ELF-1 (cell line): ENCODE measurements at places on chromosomes 2 and 18.
A peak's percentile ranks its signal among the peaks of the same experiment; 100 is the strongest.

- DNase-seq, result peak; percentile 85
These were observed 4.4 kb upstream of the ZEB2 start for GRCh38 chr2:144524118-144525009.

- no peak for DNase-seq
These were observed 207.1 kb upstream of the SLC8A1 start for GRCh38 chr2:40658941-40659340.

DNA sequence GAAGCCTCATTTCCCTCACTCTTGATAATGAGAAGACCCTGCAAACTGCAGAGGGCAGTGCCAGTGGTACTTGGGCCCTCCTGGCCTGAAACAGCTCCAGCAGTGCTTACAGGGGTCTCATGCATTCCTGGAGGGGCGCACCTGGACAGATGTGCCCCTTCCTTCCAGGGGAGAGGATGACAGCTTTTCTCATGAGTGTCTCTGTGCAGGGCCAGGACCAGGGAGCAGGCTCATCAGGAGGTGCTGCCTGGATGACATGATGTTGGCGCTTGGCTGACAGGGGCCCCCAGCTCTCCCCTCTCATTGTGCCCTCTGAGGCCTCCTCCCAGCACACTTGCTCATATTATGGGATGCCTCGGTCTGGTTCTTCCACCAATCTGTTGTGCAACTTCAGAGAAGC, 95.1 kb upstream of the MYCN start:
- DNase-seq, result no peak

DNA sequence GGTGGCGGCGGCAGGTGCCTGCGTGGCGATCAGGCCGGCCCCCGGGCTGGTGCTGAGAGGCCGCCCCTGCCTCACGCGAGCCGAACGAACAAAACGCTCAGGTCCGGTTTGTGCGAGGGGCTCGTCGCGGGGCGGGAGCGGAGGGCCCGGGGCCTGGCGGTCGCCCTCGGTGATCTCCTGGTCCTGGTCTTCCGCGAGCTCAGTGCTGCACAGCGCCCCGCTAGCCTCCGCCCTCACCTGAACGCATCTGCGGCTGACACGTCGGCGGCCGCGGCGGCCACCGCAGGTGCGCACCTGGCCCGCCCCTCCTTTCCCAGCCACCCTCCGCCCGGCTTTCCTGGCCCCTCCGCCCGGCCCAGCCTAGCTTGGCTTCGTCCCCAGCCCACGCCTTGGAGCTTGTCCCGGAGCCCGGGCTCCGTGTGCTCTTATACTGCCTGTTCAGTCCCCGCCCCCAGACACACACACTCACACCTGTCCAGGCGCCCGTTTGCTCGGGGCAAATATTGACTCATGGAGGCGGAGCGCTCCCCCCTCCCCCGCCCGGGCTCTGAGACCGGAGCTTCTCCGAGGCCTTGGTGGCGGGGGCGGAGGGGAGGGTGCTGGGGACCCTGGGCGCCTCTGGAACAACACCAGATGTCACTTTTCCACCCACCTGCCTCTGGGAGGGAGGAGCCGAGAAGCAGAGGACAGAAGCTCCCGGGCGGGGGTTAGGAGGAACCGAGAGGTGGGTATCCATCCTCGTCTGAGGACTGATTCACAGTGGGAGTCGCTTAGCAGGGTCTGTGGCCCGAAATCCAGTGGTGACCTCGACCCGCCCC, 8.6 kb upstream of the CRYBA2 start:
- peak; percentile 63 for DNase-seq

- DNase-seq, result no peak
These were observed 13.2 kb downstream of the TSHZ1 start for GRCh38 chr18:75223687-75224347.

DNA sequence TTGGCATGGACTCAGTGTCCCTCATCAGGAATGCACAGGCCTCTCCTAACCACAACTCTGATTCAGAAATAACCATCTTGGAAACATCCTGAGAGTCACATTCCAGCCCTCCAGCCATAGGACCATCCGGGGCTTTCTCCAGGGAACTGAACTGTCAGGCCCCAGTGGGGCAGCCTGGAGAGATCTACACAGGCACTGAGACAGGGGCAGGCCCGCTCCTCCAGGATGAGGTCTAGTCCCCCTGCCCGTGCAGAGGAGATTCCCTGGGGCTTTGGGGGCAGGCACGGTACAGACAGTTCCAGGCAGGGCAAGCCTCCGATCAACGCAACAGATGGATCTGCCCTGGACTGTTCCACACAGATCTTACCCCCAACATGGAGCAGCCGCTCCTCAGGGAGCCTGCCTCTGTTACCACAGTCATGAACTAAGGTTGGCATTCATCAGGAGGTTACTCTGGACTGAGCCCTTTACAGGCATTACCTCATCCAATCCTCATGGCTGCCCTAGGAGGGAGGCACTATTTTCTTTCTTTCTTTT, 12.0 kb downstream of the KCNK3 start:
- DNase-seq, result no peak

DNA sequence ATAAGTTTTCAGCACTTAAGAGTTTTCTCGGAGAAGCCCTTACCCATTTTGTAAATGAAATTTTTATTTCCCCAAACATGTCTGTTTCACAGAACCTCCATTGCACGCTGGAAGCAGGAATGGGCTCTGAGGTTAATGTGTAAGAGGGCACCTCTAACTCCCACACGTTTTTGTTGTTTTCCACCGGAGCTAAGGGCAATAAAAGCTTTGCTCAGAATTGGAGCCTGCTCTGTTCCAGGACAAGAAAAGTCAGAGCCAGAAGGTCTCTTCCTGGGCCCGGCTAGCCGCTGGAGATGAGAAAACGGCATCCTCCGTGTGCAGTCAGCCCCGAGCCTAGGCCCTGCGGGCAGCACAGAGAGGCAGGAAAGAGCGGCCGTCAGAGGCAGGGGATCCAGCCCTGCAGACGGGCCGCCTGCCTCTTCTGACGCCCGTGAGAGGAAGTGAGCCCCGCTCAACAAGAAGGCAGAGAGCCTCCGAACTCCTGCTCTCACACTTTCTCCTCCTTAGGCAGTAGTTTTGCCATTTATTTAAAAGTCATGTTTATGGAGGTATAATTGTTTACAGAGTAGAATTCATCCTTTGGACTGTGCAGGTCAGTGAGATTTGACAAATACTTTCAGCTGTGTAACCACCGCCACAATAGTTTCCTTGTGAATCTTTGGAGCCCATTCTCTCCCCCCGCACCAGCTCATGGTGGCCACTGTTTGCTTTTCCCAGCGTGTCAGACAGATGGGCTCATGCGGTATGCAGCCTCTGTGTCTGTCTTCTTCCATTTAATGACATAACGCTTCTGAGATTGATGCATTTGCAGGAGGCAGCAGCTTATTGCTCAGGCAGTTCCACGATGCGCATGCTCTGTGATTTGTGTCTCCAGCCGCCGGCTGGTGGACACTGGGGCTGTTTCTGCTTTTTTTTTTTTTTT, 117.3 kb downstream of the GALR1 start:
- no peak for DNase-seq
